ENCODE measurements at places on chromosomes 4 and X. TPM values are rescaled to one million over a fixed set of nuclear protein-coding genes. Genes with fewer than 3 reads are reported as not detected.
A peak's percentile ranks its signal among the peaks of the same experiment; 100 is the strongest.

Gene HPGDS
- not detected for total RNA-seq

Gene LIMCH1
- total RNA-seq = 17.4 TPM

Gene GAGE12F
- not detected for total RNA-seq

Gene BEND4
- total RNA-seq = not detected

Gene CXorf49
- total RNA-seq = not detected

Gene ATP1B4
- total RNA-seq = not detected

Gene RIPPLY1
- not detected for total RNA-seq

Gene RPL9
- 3,138 TPM for total RNA-seq

Gene ZMAT1
- not detected for total RNA-seq

Gene AGTR2
- not detected for total RNA-seq

DNA sequence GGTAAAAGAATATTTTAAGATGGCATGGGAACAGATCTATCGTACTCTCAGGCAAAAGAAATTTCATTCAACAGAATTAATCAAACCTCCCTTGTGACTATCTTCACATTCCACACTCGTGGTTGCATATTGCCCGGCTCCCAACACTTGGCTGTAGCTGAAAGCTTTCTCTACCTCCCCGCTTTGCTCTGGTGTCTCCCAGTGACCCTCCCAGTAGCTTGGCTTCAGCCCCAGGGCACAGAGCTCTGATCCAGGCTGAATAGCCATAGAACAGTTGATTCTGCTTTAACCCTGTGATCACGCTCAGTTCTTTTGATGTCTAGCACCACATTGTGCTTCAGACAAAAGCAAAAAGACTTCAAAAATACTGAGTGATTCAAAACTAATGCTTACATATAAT, 24.6 kb downstream of the SLC7A11 start:
- no peak for DNase-seq

DNA sequence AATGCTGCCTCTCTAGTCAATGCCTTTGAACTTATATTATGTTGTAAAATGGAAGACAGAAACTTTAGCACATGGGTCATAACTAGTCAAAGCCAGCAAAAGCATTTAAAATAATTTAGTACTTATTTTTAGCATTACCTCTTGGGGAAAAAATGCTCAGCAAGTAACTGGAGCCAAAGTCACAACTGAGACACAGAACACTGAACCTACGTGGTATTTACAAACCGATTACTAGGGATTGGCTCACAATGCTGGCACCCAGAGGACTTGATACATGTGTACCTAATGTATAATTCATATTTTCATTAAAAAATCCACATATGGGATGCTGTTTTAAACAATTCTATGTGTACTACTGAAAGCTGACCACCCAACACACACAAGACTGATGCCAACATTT, 38.4 kb downstream of the PHKA2 start:
- no peak for DNase-seq

DNA sequence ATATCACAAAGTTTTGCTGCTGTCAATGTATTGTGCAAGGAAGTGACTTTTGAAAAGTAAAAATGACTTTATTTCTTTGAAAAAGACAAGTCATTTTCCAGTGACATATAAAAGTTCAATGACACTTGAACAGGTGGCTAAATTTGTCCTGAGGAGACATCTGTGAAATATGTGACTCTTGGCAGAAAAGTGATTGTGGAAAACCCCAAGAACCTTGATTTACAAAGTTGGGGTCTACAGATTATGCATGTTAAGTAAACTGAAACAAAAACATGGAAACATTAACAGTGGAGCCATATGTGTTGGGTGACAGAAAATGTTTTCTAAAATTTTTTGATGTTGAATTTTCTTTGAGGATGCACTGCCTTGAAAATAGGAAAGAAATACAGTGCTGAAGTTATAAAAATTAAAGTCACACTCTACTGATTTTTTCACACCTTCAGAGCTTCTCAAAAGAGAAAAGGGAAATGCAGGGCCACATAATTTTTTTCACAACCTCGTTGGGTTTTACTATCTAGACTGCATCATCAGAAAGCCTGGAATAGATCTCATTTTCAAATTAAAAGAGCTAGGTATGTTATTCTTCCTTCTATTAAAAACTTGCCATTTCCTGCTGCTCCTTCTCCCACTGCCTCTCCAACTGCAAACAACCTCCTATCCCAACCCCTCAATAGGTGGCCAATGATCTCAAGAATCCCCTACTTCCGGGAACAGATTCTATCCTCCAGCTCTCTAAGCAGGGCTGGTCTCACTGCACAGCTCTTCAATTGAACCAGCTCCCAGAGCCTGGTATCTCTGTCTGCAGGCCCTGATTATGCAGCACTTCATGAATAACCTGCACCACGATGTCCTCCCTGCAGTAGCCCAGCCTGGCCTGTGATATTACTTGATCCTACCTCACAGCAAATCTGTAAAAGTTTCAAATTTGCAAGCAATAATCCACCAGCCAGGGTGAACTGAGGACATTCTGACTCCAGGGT, 570.8 kb upstream of the CPEB2 start:
- no peak for DNase-seq

DNA sequence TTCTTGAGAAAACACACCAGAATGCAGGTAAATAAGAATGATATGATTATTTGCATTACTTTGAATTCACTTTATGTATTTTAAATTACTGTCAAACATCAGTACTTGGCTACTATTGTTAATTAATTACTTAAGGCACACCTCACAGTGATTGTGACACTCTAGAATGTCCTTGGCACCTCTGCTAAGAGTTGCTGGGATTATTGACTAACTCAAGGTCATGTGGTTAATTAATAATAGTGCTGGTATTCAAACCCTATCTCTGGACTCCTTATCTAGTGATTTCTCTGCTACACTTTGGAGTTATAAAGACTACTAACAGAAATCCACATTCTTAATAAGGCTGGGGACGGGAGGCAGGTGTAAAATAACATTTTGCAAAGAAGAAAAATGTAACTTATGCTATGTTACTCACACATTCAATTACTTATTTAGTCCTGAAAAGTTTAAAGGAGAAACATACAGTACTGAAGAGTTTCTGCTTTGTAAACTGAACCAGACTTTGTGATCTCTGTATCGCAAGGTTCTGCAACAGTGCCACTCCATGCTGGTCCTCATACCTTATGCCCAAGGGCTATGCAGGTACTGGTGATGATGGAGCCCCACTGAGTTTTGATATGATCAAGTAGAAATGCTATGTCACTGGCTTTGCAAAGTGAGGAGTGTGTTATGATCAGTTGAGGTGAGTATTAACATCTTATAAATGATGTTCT, 242.7 kb downstream of the MID1IP1 start:
- no peak for DNase-seq

- DNase-seq = peak; percentile 58
Measured at GRCh38 chr4:186724864-186725468, 1.3 kb upstream of the FAT1 start.

DNA sequence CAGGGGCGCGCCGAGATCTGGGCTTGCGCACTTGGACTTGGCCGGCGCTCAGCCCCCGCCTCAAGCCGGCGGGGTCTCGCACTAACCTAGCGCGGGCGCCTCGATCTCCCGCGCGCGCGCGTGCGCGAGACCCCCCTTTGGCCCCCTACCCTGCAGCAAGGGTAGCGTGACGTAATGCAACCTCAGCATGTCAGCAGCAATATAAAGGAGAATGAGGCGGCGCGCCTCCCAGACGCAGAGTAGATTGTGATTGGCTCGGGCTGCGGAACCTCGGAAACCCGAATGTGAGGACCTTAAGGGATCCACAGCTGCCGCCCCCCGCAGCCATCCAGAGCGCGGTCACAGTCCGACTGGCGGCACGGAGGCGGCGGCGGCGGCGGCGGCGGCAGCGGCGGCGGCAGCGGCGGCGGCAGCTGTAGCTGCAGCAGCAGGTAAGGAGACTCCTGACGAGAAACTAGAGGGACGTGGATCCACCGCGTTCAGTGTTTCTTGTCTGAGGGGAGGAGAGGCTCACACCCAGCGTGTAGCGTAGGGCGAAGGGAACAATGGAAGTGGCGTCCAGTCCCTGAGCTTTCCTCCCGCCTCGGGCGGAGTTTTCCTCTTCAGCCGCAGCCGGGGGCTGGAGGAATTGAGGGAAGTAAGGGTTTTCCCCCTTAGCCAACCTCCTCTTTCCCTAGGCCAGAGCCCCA, at the start of the genes SATL1 and ZNF711:
Gene SATL1 (minus strand): TSS at position 19 of the 689 bp plus-strand sequence. CDS start 134,811 bp downstream, outside the sequence.
Gene ZNF711 (plus strand): TSS at position 231 of the 689 bp plus-strand sequence. CDS start 3,582 bp downstream, outside the sequence.
- DNase-seq = peak; percentile 29

DNA sequence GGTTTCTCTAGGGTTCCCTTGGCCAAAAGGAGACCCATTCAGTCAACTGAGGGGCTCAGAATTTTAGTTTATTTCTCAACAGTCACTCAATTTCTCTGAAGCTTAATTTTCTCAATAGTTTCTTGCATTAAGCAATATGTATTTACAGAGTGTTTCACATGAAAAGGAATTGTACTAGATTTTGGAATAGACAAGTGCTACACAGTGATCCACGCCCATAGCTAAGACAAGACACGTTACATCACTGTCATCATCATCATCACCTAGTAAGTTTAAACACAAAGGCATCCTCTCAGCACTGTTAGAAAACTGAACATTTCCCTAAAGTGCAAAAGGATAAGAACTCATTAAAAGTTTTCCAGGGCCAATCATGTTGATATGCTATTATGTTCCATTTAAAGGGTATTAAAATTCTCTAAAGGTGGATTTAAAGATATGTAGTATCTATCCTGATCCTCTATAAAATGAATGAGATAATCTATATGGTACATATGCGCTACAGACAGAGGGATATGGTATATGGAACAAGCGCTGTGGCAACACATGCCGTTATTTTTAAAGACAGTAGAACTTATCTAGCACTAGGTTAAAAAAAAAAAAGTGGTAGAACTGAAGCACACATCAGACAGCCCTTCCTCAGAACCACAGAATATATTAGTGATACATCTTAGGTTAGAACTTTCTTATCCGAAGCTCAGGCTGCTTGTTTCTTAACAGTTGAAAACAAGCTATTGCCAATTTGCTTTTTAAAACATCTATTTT, 12.1 kb downstream of the PPA2 start:
- no peak for DNase-seq

GRCh38 chr4:72966652-72967051, 102.9 kb downstream of the COX18 start:
- DNase-seq = no peak

GRCh38 chr4:40417941-40418340, 82.8 kb downstream of the CHRNA9 start:
- DNase-seq = no peak

- no peak for DNase-seq
Measured at GRCh38 chr4:47736555-47736954, 101.3 kb downstream of the CORIN start.

DNA sequence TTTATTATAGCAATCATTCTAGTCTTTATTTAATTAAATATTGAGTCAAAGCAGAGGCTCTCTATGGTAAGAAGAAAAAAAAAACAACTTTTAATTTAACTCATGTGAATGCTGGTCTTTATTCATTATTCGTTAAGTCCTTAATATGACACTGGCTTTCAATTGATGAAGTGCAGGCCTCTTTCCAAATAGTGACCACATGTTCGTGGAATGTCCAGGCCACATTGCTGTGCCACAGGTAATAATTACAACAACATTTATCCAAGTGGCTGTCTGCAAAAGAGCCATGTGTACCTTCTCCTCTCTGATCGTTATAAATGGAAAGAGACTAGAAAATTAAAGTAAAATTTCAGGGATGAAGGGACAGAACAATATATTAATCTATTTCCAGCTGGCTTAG, 220.1 kb upstream of the PABPC4L start:
- no peak for DNase-seq

DNA sequence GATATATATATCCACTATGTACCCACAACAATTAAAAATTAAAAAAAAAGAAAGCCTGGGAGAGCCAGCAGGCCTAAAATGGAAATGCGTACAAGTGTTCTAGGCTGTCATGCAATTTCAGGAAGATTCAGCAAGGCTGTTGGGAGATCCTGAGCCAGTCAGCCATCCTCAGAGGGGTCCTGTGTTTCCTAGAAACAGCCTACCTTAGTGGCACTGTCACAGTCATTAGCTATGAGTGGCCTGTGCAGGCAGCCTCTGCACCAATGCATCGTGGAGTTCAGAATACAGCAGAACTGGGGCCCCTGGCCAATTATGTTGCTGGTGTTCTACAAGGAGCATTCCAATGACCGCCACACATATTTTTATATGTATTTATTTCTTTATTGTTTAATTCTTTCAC, 21.0 kb upstream of the USP53 start:
- DNase-seq = no peak

- no peak for DNase-seq
Measured at GRCh38 chrX:132810488-132810887, 147.9 kb downstream of the HS6ST2 start.

DNA sequence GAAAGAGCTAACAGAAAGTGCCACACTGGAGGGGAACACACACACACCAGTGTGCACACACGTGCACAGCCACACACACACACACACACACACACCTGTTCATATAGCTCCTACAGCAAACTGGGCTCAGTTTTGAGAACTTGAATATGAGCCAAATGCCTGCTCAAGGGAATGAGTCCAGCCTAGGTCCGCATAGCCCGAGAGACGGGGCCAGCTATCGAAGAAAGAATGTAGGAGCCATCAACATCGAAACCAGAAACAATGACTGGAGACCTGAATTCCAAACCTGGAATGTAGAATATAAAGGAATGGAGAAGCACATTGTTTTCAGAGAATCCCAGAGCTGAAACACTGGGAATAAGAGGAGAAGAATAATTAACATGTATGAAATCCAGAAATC, 37.6 kb upstream of the ERVMER34-1 start:
- DNase-seq = no peak

DNA sequence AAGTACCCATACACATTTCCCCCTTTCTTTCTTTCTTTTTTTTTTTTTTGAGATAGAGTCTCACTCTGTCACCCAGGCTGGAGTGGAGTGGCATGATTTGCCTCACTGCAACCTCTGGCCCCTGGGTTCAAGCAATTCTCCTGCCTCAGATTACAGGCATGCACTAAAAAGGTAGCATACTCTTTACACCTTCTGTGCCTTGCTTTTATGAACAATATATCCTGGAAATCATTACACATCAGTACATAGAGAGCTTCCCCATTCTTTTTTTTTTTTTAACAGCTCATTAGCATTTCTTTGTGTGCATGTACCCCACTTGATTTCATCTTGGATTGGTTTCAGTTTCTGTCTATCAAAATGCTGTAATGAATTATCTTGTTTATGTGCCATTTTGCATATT, 18.6 kb upstream of the HSD17B10 start:
- no peak for DNase-seq

- peak; percentile 28 for DNase-seq
Measured at GRCh38 chr4:55216863-55217635, 91.7 kb upstream of the KDR start.

GRCh38 chr4:121472937-121473721, 92.3 kb upstream of the QRFPR start:
- no peak for DNase-seq

DNA sequence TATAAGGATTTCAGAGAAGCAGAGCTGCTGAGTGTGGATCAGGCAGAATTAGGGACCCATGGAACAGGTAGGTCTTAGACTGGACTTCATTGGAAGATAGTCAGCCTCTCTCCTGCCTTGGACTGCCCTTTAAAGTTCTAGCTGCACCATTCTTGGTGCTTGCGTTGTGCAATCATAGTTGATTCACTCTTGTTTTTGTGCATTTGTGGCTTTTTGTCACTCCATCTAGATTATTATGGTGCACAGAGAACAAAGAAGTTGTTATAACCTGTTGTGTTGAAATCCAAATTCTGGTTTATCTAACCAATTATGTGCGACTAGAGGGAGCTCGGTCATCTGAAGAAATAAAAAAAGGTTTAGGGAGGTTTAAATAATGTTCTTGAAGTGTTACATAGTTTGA, 59.3 kb downstream of the JADE1 start:
- DNase-seq = peak; percentile 57

Data from GM23248 (cell line).